ENCODE measurements at places on chromosomes 7 and 10.

DNA sequence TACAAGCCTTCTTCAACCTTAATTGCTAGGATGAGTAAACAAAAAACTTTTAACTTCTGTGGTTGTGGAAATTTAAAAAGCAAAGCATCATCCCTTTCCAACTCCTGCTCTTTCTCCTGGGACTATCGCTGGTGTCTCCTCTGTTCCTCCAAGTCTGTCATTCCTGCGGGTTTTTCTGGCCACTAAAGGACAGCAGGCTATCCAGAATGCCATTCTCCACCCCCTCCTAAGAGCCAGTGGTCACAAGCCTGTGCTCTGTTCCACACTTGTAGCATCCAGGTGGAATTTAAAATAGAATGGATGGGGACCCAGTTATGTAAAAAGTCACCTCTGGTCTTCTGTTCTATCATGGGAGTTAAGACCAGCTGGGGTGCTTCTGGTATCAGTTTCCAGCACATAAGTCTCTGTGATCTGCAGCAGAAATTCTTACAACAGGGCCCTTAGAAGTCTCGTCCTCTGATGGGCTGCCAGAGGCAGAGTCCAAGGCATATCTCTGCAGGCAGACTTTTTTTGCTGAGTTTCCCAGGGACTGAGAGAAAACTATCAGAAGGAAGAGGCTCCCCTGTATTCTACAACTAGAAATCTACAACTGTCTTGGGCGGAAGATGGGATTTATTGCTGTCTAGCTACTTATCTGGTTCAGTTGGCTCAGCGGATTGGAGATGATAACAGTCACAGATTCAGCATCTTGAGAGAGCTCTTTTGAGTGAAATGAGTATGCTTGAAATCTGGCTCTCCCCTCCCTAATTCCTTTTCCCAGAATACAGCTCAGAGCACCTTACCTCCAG, 5.1 kb upstream of the WNT16 start:
- DNase-seq, result no peak

GRCh38 chr10:30019468-30019867, 39.9 kb downstream of the JCAD start:
- DNase-seq, result no peak

DNA sequence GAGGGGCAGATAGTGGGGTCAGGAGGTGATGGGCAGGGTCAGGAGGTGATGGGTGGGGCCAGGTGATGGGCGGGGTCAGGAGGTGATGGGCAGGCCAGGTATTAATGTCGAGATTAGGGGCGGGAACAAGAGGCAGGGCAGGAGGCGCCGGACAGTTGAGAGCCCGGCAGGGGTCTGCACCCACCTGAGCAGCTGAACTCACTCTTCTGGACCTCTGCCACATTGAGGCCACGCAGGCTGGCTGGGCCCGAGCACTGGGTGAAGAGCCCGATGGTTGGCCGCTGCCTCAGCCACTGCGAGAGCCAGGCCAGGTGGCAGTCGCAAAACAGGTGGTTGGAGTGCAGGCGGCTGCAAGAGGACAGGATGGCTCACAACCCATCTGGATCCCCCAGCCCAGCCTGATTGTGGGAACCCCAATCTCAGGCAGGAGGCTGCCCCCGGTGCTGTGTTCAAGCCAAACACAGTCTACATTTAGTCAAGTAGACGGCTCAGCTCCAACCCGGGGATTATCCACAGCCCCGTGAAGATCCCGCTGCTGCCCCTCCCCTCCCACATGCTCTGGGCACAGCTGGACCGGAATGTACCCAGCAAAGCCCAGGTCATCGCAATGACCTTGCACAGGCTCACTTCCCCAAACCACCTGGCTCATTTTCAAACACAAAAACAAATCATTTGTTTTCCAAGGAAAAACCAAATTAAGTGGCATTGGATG, 122.3 kb downstream of the SLIT1 start:
- no peak for DNase-seq

- DNase-seq, result peak; percentile 80
These were observed 74.1 kb upstream of the PARD3 start for GRCh38 chr10:34889004-34889869.

DNA sequence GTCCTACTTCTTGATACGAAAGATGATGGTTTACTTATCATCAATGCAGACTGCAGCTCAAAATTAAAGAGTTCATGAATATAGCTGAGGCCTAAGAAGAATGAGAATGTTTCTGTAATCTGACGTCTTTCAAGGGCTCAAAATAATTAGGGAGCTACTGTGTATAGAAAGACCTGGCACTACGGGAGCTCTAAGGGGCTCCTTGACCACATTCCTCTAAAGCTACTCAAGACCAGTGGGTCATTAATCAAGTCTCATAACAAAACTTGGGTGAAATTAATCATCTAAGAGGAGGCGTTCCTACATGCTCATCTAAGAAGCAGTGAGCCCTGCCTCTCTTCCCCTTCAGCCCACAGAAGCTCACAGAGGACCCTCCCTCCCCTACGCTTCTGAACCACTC, 863.8 kb upstream of the AUTS2 start:
- no peak for DNase-seq

DNA sequence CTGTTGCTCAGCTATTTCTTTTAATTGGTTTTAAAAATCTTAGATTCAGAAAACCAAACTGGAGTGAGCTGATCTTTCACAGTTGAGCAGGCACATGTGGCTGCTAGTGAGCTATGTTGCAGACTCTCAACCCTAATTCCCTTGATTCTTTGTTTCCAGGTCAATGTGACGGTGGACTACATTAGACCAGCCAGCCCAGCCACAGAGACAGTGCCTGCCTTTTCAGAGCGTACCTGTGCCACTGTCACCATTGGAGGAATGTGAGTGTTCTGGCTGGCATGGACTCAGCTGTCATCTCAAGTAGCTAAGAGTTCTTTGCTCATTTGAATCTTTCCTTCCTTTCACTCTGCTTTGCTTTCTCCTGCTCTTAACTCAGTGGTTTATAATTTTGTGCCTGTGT, 187.1 kb downstream of the LRRC4 start:
- no peak for DNase-seq

DNA sequence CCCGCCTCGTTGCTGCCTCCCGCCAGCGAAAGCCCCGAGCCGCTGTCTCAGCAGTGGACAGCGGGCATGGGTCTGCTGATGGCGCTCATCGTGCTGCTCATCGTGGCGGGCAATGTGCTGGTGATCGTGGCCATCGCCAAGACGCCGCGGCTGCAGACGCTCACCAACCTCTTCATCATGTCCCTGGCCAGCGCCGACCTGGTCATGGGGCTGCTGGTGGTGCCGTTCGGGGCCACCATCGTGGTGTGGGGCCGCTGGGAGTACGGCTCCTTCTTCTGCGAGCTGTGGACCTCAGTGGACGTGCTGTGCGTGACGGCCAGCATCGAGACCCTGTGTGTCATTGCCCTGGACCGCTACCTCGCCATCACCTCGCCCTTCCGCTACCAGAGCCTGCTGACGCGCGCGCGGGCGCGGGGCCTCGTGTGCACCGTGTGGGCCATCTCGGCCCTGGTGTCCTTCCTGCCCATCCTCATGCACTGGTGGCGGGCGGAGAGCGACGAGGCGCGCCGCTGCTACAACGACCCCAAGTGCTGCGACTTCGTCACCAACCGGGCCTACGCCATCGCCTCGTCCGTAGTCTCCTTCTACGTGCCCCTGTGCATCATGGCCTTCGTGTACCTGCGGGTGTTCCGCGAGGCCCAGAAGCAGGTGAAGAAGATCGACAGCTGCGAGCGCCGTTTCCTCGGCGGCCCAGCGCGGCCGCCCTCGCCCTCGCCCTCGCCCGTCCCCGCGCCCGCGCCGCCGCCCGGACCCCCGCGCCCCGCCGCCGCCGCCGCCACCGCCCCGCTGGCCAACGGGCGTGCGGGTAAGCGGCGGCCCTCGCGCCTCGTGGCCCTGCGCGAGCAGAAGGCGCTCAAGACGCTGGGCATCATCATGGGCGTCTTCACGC, 825 bp downstream of the ADRB1 start:
- DNase-seq, result no peak

GRCh38 chr7:16839646-16840045, 34.8 kb upstream of the AGR2 start:
- DNase-seq, result no peak

- DNase-seq, result peak; percentile 75
These were observed 404.2 kb downstream of the THSD7A start for GRCh38 chr7:11427686-11428273.

DNA sequence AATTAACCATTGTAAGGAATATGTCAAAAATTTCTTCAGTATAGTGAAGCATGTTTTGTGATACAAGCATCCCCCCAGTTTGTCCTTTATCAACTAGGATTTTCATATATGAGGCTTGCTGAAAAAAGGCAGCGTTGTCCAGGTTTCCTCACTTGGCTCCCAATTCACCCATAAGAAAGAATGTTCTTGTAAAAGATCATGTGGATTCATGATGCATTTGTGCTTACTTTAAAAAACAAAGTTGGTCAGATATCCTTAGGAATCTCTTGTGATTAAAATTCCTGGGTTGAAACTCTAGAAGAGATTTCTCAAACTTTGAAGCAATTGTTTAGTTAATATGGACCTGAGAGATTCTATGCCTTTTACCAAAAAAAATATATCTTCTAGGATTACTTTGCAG, 181.8 kb downstream of the KIAA1217 start:
- no peak for DNase-seq

DNA sequence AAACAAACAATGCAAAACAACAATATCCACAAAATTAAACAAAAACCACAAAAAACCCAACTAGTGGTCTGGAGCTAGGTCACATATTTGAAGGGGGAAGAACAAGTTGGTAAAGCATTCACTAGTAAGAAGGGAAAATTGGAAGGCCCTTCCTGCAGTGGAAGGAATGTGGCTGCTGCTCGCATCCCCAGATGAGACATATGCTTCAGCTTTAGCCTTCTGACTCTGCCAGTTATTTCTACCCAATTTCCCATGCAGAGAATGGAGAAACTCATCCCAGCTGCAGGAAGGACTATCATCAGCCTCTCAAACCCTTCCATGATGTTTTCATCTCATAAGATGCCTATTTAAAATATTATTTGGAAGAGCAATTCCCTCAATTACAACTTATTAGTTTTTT, 176.6 kb downstream of the BMPER start:
- DNase-seq, result no peak

GRCh38 chr7:27689150-27689549, 26.5 kb upstream of the HIBADH start:
- DNase-seq, result no peak

DNA sequence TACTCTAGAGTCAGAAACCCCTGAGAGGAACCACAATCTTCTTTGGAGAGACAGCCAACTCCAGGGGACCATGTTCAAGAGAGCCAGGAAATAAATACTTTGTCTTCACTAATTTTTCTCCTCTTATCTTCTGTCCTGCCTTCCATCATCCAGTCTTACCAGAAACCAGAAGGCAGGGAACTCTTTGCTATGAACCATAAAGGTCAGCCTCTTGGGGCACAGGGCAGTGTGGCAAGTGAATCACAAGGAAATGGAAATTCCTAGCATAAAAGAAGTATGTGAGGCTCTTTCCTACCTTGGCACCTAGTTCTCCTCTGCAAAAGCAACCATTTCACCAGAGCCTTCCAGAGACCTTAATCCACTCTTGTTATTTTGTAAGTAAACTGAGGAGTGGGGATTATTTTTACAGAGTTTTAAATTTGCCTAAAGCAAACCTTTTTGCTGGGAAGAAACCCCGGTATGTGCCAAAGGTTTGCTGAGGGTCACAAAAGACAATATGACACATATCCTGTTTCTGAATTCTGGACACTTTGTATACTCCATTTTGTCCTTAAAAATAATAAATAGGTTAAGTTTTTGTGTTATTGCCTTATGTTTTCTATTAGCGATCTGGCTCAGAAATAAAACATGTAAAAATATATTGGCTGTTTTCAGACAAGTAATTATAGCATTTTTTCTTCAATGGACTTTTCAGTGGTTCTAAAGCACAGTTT, 87.1 kb downstream of the ADAM22 start:
- peak; percentile 34 for DNase-seq

GRCh38 chr10:32971536-32972091, 13.6 kb upstream of the ITGB1 start:
- no peak for DNase-seq

GRCh38 chr7:87056346-87056745, 3.1 kb downstream of the ELAPOR2 start:
- DNase-seq, result no peak

GRCh38 chr10:13206546-13207443, 27.4 kb downstream of the UCMA start:
- DNase-seq, result peak; percentile 53

- peak; percentile 57 for DNase-seq
These were observed 36.0 kb downstream of the R3HCC1L start for GRCh38 chr10:98170249-98171117.

DNA sequence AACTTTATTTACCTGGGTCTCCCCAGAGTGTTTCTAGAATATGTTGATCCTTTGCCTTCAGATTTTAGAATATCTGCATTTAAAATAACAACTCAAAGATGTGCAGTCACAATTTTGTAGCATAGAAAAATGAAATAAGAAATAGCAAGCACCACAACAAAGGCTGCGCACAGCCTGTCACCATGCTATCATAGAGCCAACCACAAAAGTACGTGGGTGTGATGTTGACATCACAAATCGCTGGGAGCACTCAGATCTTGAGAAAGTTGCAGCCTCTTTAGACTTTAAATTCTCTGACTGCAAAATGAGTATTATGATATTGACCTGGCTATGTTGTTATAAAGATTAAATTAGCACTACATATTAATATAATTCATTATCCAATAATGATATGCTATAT, 177.9 kb downstream of the TNS3 start:
- no peak for DNase-seq

GRCh38 chr10:75654171-75654771, 222.8 kb downstream of the LRMDA start:
- DNase-seq, result no peak

- DNase-seq, result no peak
These were observed 276.3 kb downstream of the GPR37 start for GRCh38 chr7:124489082-124489819.
